ENCODE measurements at places on chromosomes 2 and 18.

DNA sequence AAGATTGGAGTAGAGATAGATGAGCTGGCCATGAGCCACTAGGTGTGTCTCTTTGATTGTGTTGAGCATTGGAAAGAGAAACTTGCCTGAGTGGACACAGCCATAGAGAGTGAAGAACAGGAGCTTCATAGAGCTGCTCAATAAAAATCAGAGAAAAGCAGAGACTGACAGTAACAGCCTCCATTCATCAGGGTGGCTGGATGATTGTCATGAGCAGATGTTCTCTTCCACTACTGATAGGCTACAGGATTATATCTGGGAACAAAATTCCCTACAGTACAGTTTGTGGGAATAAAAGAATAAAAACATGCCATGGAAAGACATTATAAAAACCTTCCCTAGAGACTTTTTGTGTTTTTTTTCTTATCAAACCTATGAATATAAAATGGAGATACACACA lies 404.8 kb upstream of the ACVR2A start:
- no peak for DNase-seq

DNA sequence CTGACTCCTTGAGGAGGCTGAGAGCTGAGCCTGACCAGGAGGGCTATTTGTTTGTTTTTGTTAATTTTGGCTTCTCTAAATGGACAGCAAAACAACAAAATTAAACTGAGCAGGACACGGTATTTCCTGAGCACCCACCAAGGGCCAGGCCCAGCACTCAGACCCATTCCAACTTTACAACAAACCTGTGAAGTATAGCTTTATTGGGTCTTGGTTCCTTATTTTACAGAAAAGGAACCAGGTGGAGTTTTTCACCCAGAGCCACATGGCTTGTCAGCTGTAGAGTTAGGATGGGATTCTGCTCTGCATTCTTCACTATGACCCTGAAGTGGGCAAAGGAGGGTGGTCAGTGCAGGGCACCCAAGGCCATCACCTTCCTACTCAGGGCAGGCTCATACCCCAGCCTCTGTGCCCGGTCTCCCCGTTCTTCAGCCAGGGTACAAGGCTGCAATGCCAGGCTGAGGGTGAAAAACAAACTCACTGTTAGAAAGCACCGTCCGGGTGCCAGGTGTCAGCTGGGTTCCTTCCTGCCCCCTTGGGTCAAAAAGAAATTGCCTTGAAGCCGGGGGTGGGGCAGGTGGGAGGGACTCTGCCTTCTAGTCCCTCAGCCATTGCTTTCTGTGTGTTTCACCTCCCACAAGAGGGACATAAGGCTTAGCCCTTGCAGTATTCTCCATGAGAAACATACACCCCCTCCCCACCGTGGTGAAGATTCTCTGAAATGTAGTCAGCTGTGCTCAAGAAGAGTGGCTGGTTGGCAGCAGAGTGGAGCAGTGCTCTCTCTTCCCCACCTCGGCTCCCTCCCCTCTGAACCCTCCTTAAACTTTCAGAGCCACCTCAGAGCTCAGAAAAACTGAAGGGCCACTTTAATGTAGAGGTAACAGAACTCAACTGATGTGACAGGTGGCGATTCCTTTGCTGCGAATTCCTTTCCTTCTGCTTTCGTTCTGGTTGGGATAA lies 2.2 kb downstream of the PSD4 start:
- no peak for DNase-seq

DNA sequence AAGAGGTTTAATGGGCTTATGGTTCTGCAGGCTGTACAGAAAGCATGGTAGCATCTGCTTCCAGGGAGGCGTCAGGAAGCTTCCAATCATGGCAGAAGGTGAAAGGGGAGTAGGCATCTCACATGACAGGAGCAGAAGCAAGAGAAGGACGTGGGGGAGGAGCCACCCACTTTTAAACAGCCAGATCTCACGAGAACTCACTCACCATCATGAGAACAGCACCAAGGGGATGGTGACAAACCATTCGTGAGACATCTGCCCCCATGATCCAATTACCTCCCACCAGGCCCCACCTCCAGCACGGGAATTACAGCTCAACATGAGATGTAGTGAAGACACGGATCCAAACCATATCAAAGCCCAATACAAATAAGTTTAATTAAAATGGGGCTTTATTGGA lies 113.8 kb downstream of the ATL2 start:
- DNase-seq, result no peak

- DNase-seq, result no peak
Observed at GRCh38 chr2:88709181-88709631, 17.7 kb downstream of the RPIA start.

DNA sequence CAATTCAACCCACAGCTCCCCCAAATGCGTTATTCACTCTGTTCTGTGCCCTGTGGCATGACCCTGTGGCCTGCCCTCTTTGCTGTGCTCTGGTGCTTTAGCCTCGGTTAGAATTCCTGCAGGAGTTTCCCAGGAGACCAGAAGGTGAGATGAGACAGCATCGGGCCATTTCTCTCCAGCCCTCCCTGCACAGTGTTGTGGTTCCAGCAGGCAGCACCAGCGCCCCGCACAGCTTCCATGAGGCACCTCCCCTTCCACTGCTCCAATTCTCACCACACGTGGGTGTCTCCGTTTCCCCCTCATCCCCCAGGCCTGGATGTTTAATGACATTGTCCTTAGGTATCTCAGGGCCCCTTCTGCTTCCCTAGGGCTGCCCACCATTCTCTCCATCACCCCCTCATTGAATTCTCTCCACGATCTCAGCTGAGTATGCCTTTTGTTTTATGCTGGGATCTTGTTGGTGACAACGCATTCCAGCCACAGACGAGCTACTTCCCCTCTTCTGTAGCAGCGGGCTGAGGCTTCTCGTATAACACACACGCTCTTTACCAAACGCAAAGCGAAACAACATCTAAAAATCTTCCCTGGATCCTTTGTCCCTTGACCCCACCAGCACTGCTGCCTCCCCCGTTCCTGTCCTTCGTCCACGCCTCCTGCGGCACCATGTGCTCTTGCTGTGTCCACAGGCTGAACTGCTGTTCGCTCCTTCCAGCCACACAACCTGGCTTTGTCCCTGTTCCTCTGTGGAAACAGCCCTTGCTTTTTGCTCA lies 35.1 kb downstream of the ACKR3 start:
- DNase-seq, result no peak

- DNase-seq, result no peak
Observed at GRCh38 chr18:39841482-39842365, 2113.3 kb upstream of the PIK3C3 start.

DNA sequence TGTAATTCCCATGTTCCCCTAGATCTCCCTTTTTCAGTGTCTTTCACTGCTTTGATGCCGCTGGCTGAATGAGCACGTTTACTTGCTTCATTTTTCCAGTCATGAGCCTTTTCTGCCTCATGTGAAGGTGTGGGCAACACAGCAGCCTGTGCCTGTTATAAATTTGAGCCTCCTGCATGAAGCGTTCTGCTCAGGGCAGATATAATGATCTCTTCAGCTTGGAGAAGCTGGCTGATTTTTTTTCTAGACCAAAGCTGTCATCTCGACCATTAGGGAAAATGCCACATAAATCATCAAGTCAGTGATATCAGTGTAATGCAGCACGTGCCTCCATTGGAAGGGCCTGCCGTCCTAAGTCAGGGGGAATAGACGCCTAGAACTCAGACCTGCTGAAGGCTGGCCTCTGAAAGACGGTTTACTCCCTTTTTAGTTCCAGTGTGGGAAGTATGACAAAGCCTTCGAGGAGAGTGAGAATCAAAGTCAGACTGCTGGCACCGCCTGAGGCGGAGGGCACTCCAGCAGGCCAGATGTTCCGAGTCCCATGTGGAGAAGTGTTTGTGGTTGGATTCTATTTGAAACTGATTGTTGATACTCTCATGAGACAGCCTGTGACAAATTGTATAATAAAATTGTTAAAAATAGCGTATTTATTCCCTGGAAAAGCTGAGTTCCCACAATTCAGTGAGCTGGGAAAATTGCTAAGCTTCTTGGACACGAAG lies 196.5 kb downstream of the MYO1B start:
- no peak for DNase-seq

GRCh38 chr2:166081131-166081632 lies 46.6 kb downstream of the SCN1A start:
- DNase-seq, result no peak

- no peak for DNase-seq
Observed at GRCh38 chr2:173196638-173197037, 121.0 kb downstream of the MAP3K20 start.

DNA sequence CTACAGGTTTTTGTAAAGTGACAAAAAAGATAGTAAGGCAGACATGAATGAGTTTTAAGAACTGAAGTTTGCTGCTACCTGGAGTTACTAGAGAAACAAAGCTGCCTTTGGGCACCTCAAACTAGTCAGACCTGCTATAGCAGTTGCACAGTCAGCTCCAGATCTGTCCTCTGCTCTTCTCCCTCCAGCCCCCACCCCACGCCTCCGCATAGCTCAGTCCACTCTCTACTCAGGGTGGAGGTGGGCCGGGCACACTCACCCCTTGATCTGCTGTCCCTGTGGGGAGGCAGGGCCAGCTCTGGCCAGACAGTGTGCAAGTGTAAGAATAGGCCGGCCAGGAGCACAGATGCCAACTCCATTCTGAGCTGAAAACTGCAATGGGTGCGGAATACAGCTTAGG lies 4.1 kb downstream of the SERTAD2 start:
- no peak for DNase-seq

DNA sequence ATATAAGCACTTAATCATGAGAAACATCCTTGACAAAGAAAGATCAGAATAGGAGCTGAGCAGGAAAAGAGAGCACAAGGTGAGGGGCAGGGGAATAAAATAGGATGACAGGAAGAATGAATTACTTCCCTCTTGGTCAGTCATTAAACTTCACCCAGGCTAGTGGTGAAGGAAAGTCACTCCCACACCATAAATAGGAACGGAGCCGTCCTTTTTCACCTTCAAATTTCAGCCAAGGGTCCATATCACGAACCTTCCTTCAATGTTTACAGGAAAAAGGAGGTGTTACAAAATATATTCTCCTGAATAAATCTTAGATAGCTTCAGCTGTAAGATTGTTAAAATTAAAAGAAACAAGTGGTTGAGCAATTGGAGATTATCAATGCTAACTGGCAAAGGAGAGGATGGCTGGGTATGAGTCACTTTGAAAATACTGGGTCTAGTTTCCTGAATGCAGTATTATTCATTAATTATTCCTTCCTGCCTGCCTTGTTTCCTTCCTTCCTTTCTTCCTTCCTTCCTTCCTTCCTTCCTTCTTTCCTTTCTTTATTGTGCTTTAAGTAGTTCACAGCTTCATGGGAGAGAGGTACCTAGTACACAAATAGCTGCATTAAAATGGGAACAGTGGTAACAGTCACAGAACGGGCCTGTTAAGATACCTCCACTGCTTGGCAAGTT lies 292.3 kb upstream of the ID2 start:
- no peak for DNase-seq

DNA sequence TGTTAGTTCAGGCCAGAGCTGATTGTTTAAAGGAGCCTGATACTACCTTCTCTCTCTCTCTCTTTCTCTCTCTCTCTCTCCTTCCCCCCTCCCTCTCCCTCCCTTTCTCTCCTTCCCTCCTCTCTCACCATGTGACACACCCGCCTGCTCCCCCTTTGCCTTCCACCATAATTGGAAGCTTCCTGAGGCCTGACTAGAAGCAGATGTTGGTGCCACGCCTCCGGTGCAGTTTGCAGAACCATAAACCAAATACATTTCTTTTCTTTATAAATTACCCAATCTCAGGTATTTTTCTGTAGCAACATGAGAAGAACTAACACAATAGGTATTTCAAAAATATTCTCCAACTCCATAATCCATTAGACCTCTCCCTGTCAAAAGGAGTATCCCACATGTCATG lies 62.4 kb downstream of the ANKRD62 start:
- no peak for DNase-seq

DNA sequence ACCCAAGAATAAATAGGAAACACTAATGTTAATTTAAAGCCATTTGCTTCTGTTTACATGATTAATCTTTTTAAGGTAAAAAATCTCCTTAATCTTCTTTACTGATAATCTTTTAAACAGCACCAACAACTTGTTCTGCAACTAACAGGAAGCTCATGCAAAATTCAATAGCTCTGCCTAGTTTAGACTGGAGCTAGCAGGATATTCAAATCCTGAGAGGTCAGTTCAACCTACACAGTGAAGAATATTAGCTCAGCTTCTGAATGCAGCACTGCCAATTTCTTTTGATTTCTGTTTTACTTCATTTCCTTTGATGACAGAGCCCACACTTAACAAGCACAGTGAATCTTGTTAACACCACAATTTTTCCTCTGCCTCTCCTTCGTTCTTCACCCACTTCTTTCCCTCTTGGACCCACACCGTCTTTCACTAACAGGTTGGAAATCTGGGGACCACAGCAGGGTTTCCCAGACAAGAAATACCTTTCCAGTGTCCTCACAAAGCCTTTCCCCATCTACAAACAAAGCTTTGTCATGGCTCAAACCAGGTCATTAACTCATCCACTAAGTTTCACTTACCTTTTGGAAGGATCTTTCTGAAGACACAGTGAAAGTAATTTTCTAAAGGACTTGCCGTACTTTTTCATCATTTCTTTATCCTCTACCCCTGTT lies 109.8 kb downstream of the STK39 start:
- DNase-seq, result no peak

- no peak for DNase-seq
Observed at GRCh38 chr2:235378246-235378645, 115.6 kb upstream of the AGAP1 start.

DNA sequence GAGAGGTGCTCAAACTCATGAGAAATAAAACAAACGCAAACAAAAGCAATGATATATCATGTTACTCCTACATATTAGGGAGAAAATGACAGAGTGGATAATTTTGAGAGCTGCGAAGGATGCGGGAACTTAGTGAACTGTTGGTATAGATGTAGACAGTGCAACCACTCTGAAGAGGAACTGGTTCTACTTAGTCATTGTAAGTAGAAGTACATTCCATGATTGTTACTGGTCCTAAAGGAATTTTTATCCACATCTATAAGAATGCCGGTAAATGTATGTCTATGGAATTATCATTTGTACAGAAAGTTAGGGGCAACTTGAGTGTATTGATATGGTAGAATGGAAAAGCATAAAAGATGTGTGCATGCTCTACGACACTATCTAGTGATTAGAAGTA lies 1238.4 kb downstream of the LRP1B start:
- DNase-seq, result no peak

- DNase-seq, result no peak
Observed at GRCh38 chr2:162370931-162371330, 27.0 kb downstream of the GCA start.

GRCh38 chr2:161004379-161004778 lies 155.8 kb upstream of the TANK start:
- no peak for DNase-seq

GRCh38 chr18:79705272-79705671 lies 25.7 kb downstream of the CTDP1 start:
- no peak for DNase-seq
